GM18507 (cell line): ENCODE measurements at places on chromosomes 3 and 15.
A peak's percentile ranks its signal among the peaks of the same experiment; 100 is the strongest.

DNA sequence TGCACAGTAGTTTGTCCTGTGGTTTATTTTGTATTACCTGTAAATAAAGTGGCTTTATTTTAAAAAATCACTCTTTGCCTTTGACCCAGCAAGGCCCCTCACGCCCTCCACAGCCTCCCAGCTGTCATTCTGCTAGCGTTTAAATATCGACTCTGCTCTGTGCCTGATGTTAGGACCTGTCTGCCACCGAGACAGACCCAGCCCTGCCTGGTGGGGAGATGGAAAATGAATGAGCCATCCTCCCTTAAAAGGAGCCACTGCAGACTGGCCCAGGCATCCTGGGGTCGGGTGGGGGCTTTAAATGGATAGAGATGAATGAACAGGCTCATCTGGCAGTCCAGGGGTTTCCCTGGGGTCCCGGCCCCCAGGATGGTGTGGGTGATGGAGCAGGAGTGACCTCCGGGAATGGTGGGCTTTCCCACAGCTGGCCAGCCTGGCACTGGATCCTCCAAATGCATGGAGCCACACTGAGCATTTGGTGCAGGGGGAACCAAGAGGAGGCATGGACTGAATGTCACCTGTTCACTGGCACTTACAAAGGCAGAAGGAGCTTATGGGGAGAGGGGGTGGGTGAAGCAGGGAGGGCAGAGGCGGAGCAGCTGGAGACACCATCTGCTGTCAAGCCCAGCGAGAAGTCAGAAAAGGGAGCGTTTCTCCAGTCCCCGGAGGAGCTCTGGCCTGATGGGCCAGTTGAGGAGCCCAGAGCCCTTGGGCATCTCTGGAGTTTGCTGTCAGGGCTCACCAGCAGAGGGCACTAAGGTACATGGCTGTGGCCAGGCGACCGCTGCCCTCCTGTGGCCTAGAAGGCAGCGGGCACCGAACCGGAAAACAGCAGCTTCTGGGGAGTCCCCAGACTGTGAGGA is 11.9 kb downstream of the GRM2 start:
- DNase-seq: peak; percentile 72

GRCh38 chr3:28761375-28761774 is 412.8 kb upstream of the AZI2 start:
- no peak for DNase-seq

GRCh38 chr3:135762188-135762856 is 203.2 kb upstream of the PPP2R3A start:
- no peak for DNase-seq

GRCh38 chr15:100572362-100572983 is 29.5 kb downstream of the LINS1 start:
- no peak for DNase-seq

- DNase-seq: no peak
These were observed 24.8 kb downstream of the SPCS1 start for GRCh38 chr3:52730681-52731080.

- no peak for DNase-seq
These were observed 42.0 kb upstream of the TP63 start for GRCh38 chr3:189589179-189589569.

DNA sequence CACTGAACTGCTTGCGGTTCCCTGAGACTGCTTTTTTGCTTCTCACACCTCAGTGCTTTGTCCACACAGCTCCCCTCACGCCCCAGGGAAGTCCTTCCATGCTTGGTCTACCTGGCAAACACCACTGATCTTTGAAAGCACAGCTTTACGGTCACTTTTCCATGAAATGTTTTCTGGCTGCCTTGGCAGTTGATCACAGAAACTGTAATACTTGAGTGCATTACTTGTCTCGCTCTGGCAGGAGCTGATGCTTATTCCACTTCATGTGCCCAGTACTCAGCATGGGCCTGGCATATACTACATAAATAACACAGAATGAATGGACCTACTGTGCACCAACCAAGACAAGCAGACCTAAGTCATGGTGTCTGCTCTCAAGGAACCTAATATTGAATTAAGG is 121.1 kb downstream of the MEX3B start:
- no peak for DNase-seq

DNA sequence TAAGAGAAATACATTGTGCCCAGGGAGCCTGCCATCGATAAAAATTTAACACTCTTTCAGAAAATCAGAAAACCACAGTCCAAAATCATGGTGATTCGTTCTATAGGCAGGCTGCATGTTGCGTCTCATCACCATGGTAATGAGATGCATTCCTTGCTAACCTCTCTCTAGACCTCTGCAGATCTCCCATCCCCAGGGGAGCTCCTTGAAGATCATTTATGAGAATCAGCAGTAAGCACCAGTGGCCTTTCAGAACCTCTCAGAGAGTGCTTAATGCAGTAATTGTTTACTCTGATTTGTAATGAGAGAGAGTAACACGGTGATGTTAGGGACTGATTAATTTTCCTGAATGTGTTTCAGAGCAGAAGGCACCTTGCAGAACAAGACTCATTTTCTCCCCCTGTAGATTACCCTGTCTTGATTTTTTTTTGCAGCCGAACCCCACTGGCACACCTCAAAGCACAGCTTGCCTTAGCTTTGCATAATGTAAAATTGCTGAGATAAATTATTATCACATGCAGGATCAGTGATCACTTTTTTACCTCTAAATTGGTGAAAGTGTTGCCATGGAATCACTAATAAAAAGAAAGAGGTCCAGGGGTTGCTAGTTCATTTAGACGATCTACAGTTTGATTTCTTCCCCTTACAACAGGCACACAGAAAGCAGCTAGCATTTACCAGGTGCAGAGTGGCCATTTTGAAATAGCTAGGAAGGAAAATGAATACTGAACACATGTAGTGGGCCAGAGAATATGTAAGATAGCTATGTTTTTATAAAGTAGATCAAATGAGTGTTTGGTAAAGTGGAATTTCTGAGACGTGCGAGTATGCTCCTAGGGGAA is 98.9 kb upstream of the CHL1 start:
- no peak for DNase-seq

GRCh38 chr3:78728406-78729145 is 1039.2 kb downstream of the ROBO1 start:
- no peak for DNase-seq

DNA sequence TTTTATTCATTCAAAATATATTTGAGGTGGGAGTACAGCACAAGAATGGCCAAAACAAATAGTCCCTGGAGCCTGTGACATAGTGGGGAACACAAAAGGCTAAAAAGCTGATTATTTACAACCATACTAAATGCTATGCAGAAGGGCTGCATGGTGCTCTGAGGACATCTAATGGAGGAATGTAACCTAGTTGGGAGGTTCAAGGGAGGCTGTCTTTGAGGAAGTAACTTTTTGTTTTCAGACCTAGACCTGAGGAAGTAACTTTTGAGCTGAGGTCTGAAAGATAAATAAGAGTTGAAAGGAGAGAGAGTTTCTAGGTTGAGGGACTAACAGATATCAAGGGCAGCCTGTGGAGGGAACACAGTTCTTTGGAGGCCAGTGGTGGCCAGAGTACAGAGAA is 34.8 kb upstream of the RASA2 start:
- peak; percentile 23 for DNase-seq

DNA sequence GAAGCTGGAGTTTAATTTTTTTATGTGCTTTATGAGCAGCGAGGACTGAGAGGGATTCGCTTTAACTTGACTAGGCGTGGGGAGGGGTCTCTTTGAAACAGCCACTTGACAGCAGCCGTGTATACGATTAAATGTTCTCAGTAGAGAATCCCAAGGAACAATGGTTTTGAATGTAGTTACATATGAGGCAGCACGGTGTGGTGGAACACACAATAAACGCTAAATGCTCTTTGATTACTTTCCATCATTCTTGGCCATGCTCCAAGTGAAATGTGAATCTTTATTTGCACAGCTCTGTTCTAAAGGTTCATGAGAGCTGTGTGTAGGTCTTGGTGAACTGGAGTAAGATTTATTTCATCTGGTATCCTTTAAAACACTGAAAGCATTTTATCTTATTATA is 251.4 kb upstream of the TGFBR2 start:
- no peak for DNase-seq

GRCh38 chr3:136250903-136251460 is 842 bp downstream of the PCCB start:
- DNase-seq: no peak

DNA sequence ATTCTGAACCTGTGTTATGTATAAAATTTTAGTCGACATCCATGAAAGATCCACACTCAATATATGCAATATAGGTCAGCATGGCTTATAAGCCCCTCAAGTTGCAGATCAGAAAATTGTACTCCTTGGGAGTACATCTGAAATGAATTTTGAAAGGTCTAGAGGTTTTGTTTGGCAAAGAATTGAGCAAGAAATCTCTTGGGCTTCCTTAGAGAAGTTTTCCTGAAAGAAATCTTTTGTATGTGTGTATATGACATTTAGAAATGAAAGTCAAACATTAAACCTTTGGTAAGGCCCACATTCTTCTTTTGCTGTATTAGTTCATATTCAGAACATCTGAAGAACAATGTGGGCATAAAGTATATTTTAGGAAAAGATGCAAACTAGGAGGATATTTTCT is 1006.6 kb downstream of the NAALADL2 start:
- no peak for DNase-seq

GRCh38 chr3:13593615-13594014 is 44.7 kb downstream of the FBLN2 start:
- no peak for DNase-seq

DNA sequence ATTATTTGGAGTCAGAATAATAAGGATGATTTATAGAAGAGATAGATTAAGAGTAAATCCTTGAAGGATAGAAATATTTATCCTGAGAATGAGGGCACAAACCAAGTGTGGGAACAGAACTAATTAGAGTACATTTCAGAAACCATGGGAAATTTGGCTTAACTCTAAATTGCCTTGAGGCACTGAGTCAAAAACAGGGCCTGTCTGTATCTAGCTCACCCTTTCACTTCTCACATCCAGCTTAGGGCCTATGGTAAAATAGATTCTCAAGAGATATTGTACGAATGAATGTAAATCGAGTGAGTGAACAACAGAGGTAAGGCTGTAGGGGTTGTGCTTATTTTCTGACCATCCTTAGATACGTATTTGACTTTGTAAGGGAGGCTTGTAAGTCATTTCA is 586.1 kb upstream of the DPPA4 start:
- DNase-seq: no peak

DNA sequence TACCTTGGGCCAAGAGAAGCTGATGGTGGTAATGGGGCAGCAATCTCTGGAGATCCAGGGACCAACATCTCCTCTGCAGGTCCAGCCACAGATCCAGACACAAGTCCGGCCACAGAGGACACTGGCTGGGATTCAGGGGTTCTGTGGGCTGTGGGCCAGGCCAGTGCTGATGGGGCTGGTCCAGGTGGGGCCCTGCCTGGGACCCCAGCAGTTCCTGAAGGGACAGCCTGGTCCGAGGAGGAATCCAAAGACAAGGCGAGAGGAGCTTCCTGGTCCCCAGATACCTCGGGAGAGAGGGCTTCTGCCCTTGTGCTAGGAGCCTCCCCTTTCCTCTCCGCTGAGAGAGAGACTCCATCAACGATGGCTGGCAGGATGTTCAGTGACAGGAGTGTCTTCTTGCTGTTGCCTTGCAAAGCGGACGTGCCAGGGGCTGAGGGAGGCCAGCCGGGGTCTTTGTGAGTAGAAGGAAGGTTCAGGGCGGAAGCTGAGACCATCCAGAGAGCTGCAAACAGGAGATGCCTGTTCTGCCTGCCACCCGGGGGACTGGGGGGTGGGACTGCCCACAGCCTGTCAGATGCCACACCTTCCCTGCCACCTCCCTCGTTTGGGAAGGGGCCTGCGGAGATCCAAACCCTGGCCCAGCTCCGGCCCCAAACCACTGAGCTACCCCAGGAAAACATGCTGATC is 24.5 kb upstream of the GOLGA6C start:
- no peak for DNase-seq

GRCh38 chr3:27729325-27729724 is 7.2 kb upstream of the EOMES start:
- DNase-seq: no peak

DNA sequence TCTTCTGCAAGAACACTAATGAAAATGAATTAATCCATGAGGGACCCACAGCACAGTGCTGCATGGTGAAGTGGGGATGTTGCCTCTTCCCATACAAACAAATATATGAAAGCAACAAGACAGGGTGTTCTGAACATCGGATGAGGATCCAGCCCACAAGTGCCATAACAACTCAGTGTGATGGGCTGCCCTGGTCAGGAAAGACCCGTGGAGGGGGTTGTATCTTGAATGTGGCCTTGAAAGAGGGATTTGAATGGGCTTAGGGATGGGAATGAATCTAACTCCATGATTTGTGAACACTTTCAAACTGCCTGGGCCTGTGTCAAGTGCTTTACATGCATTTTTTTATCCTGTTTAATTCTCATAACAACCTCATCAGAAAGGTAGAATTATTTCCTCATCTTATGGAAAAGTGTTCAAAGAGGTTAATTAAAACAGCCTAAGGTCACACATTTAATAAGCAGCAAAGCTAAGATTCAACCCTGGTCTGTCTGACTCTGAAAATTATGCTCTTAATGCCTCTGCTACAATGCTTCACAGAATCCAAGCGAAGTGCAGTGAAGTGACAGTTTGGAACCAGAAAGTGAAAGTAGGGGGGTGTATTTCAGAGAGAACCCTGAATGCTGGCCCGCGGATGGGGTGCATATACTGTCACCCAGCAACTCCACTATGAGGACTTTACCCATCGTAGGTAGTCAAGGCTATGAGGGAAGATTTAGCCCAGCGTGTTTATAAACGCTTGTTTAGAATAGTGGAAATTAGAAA is 65.6 kb upstream of the HEG1 start:
- DNase-seq: no peak

- no peak for DNase-seq
These were observed 6.0 kb downstream of the WNT5A start for GRCh38 chr3:55480911-55481743.

- no peak for DNase-seq
These were observed 90.7 kb downstream of the C3orf70 start for GRCh38 chr3:185062191-185062590.

DNA sequence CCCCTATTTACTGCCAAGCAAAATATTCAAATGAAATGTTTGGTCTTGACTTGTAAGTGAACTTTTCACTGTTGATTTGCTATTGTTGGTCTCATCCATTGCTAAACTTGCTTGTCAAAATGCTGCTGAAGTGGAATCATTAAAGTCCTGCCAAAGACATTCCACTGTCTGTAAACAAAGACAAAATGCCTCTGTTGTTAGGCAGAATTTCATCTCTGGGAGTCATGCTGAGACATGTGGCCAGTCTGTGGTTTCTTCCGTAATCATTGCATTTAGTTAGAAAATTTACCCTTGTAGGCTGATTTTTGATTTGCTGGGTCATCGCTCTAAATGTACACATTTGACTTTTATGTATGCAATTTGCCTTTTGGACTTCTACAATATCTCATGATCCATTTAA is 577.7 kb downstream of the MECOM start:
- no peak for DNase-seq

- no peak for DNase-seq
These were observed 850.8 kb upstream of the ROBO1 start for GRCh38 chr3:80618295-80619256.
